ENCODE measurements at places on chromosomes 3 and 15.

DNA sequence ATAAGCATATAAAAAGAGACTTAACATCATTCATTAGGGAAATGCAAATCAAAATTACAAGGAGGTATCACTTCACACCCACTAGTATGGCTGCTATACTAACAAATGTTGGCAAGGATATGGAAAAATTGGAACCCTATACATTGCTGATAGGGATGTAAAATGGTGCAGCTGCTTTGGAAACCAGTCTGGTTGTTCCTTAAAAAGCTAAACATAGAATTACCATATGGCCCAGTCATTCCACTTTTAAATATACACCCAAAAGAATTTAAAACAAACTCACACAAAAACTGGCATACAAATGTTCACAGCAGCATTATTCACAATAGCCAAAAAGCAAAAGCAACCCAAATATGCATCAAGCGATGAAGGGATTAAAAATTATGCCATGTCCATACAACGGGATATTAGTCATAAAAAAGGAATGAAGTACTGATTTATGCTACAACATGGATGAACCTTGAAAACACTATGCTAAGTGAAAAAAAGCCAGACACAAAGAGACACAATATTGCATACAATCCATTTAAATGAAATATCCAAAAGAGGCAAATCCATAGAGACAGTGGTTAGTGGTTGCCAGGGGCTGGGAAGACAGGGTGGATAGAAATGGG, 118.3 kb downstream of the OSBPL10 start:
- no peak for DNase-seq

DNA sequence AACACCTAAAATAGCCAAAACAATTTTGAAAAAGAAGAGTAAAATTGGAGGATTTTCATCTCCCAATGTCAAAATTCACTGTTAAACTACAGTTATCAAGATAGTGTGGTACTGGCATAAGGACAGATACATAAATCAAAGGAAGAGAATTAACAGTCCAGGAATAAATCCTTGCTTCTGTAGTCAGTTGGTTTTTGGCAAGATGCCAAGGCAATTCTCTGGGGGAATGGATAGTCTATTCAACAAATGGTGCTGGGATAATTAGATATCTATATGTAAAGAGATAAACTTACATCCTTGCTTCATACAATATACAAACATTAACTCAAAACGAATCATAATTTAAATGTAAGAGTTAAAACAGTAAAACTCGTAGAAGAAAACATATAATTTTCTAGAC, 57.9 kb upstream of the SELENOK start:
- no peak for DNase-seq

- no peak for DNase-seq
These were observed 277.6 kb downstream of the THSD4 start for GRCh38 chr15:71392861-71393283.

- no peak for DNase-seq
These were observed 45.5 kb downstream of the HPS3 start for GRCh38 chr3:149174901-149175300.

DNA sequence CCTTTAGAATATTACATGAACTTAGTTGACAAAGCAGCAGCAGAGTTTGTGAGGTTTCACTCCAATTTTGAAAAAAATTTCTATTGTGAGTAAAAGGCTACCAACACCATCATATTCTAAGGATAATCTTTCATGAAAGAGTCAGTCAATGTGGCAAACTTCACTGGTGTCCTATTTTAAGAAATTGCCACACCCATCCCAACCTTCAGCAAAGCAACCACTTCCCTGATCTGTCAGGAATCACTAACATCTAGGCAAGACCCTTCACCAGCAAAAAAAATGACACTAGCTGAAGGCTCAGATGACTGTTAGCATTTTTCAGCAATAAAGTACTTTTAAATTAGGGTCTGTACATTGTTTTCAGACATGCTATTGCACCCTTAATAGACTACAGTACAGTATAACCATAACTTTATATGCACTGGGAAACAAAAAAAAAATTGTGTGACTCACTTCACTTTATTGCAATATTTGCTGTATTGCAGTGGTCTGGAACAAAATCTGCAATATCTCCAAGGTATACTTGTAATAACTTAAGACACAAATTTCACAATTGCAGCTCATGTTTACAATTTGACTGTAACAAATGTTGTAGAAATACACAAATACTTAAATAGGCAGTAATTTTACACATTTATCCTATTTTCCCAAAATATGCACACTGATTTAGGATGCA, 38.9 kb upstream of the ALCAM start:
- DNase-seq = no peak

GRCh38 chr3:177137774-177138705, 59.2 kb downstream of the TBL1XR1 start:
- DNase-seq = no peak

- no peak for DNase-seq
These were observed 18.0 kb upstream of the RAP2B start for GRCh38 chr3:153144071-153144470.

DNA sequence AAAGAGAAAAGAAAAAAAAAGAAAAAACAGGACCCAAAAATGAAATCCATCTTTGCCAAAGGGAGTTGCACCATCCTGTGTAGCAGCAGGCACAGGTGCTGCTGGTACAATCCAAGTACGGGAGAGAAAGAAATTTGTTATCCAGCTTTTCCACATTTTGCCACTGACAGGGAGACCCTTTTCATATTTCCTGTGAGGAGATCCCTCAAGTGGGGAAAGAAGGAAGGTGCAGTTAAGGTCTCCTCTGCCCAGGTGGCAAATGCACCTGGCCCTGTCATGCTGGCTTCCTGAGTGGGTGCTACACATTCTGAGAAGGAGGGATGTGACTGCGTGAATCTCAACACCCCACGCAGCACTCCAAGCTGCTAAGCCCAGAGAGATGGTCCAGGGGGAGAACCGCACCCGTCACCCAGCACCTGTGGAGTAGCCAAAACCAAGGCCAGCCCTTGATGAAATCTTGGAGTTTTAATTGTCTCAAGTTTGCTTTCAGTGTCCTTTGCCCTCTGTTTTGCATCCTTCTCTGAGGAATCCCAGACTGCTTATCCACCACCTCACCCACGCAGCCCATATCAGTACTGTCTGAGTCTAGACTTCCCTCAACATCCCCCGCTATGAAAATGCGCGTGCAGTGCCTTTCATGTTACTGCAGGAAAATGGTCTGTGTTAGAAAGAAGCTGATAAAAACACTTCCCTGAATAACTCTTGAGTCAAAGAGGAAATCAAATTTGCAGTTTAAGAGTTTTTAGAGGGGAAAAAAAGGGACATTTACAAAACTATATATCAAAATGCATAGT, 141.9 kb upstream of the THBS1 start:
- DNase-seq = no peak

DNA sequence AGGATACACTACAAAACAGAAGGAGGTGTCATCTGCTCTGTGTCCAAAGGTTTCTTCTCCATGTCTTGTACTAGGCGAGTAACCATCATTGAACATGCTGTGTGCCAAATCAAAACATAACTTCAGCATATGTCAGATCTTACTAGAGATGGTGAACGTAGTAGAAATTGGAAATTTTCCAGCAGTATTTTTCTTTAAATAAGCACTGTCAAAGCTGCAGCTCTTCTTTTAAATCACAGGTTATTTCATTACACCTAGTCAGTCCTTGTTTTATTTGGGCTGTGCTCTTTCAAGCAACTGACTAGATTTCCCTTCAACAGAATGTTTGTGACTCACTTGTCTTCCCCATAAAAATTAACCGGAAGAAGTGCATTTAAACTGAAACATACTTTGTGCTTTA, 46.5 kb downstream of the MSL2 start:
- DNase-seq = no peak

All from brain pericyte (primary cell).